ENCODE measurements at places on chromosomes 2 and 18.

- no peak for DNase-seq
Measured at GRCh38 chr2:207932106-207932505, 93.2 kb downstream of the PLEKHM3 start.

DNA sequence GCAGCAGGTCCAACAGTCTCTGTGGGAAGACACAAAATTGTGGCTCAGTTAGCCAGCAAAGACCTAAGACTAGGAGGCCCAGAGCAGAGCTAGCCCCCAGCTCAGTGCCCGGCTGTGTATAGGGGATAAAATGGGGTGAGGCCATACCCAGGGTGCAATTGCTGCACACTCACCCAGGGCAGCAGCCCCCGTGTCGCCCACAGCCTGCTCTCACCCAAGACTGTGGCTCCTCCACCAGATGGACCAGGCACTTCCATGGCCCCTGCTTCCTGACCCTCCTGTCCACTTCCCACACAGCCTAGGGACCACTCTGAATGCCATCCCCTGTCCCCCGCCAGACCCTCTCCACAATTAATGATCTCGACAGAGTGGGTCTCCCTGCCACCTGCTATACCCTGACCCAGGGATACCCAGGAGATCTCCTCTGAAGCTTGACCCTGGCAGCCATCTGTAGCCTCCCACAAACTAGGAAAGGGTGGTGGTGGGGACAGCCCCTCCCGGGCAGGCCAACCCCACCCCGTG lies 85.7 kb downstream of the HS1BP3 start:
- no peak for DNase-seq

DNA sequence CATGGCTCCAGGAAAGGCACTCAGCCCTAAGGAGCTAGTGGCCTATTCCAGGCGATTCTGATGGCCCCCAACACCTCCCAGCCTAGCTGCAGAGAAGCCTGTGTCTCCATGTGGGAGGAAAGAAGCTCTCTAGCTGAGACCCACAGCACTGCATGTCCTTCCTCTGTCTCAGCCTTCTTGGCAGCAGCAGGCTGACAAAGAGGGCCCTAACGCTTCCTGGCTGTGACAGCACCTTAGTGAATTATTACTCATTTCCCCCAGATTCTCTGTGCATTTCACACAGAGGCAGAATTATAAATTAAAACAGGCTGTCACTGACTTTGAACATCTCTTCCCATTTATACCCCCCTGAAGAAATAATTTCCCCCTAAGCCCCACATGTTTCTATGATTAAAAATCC lies 206.8 kb downstream of the CLIP4 start:
- DNase-seq = peak; percentile 83

GRCh38 chr2:174748948-174749347 lies 15.3 kb downstream of the CHRNA1 start:
- DNase-seq = no peak

GRCh38 chr2:196086517-196087368 lies 18.1 kb upstream of the DNAH7 start:
- DNase-seq = no peak

- no peak for DNase-seq
Measured at GRCh38 chr2:214006601-214007000, 404.3 kb upstream of the VWC2L start.

GRCh38 chr18:63819786-63820185 lies 44.6 kb downstream of the SERPINB7 start:
- no peak for DNase-seq

- peak; percentile 53 for DNase-seq
Measured at GRCh38 chr2:109128048-109128615, 873 bp upstream of the SH3RF3 start.

GRCh38 chr18:77054288-77054605 lies 78.3 kb downstream of the MBP start:
- DNase-seq = no peak

- DNase-seq = no peak
Measured at GRCh38 chr2:47555368-47555767, 152.4 kb downstream of the MSH2 start.

DNA sequence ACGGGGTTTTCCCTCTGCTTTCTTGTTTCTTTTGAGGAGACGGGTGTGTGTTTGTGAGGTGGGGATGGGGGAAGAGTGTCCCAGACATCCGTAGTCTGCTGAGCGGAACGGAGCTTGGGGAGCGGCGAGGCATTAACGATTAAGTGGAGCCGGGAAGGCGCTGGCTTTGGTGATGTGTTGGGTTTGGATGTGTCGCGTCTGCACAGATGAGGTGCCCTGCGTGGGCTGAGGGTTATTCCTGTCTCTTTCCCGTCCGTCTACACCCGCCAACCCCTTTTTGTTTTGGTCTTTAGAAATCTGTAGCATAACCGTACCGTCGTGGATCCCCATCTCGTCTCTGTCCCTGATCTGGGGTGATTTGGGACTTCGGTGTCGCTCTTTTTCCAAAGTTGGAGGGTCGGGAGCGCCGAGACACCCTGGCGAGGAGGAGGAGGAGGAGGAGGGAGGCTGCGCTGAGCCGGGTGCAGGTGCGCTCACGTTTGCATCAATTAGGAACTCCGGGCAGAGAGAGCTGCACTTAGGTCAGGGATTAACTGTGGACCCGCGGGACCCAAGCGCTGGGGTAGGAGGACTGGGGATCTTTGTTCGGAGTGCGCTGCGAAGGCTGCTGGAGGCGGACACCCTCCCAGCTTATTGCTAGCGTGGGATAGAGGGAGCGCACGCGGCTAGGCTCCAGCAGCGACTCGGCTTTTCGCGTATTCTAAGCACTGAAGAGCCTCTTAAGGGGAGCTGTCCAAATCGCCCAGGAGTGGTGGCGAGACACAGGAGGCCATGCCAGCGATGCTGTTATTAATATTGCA lies 720.3 kb downstream of the DPP10 start:
- no peak for DNase-seq

GRCh38 chr2:42230891-42231290 lies 61.7 kb downstream of the EML4 start:
- DNase-seq = no peak

DNA sequence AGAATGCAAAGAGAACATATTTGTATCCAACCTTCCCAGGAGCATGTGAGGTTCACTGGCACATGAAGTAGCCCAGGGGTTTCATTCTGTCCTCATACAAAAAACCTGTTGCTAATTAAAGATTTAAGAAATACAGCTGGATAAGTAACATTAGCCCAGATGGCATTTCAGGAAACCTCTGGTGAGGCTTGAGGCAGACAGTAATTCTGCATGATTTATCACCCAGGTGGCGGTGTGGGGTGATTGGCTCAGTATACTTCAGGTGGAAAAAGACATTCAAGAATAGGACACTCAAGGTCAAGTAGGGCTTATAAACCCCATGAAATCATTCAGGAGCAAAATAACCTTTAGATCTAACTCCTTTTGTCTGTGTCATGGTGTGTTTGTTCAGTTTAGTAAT lies 237.4 kb downstream of the RNF144A start:
- no peak for DNase-seq

DNA sequence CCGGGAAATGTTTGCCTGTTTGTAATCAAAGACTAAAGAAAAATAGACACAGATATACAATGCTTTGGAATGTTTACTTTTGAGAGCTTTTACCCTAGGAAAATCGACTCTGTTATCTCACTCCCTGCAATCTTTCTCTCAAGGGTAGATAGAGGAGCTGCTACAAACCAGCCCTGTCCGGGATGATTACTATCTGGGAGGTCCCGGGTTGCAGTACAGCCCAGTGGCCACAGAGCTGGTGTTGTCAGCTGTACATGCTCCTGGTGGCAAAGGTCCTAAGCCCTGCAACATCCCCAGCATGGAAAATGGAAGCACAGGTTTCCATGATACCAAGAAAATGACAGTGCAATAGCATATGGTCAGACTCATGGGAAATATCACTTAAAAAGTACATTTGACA lies 570.5 kb upstream of the SOX11 start:
- DNase-seq = no peak
